NCI-H187 treated with DMSO at 0.1 percent for 48 hours (cell line): ENCODE measurements at places on chromosomes 4 and X.

- DNase-seq, result no peak
Observed at GRCh38 chr4:17109126-17109525, 210.7 kb upstream of the LDB2 start.

- no peak for DNase-seq
Observed at GRCh38 chr4:6491235-6491634, 18.8 kb upstream of the PPP2R2C start.

DNA sequence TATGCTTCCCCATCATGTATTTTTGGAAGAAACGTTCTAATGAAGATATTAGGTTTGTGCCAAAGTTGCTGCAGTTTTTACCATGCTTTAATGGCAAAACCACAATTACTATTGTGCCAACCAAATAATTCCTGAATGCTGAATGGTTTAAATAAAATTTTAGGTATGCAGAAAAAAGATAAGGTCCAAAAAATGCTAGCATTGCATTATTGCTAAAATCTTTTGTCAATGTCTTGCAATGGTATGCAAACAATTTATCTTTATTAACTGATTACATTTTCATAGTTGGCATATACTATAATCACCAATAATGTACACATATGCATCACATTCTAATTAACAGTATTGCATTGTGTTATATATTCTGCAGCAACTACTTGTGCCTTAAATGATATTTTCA, 1657.4 kb upstream of the IGFBP7 start:
- DNase-seq, result no peak

DNA sequence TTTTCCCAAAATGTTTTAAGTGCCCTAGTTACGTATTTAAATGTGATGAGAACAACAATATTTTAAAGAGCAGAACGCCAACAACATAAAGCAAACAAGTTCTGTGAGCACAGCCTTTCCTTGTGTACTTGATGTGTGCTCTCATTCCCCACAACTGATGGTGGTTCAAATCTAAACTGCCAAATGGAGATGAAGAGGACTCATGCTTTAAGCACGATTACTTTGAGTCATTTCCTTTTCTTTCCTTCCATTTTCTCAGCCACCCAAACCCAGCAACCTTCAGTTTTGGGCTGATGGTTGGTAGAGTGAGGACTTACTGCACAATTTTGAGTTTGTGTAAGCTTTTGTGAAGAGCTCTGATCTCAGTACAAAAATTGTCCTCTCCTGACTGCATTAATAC, 1.7 kb downstream of the NSD2 start:
- no peak for DNase-seq

GRCh38 chr4:184664445-184665210, 15.1 kb downstream of the PRIMPOL start:
- no peak for DNase-seq

GRCh38 chr4:95761871-95762270, 78.0 kb upstream of the PDHA2 start:
- DNase-seq, result no peak

DNA sequence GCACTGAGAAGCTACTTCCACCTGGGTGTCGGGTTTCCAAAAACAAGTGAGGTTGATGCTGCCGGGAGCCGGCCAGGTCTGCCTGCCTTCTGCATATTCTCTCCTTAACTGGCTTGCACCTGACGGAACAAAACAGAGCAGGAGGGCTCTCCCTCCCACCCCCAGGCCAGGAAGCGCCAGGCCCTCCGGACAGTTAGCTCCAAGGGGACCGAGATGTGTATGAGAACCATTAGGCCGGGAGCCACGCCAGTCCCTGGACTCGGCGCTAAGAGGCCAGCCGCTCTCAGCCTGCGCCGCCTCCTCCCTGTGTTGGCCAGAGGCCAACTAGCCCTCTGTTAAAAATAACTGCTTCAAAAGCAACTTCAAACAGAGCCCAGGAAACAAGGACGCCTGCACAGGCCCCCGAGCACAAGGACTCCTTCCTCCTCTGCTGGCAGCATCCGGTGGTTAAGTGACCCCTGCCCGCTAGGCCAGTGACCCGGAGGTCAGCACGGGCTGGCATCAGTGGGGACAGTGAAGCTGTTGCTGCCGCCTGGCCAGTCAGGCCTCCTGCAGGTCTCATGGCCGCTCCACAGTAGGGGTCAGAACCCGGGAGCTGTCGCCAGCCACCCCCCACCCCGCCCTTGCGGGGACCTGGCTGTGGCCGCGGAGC, 107.9 kb downstream of the ABLIM2 start:
- peak; percentile 73 for DNase-seq

DNA sequence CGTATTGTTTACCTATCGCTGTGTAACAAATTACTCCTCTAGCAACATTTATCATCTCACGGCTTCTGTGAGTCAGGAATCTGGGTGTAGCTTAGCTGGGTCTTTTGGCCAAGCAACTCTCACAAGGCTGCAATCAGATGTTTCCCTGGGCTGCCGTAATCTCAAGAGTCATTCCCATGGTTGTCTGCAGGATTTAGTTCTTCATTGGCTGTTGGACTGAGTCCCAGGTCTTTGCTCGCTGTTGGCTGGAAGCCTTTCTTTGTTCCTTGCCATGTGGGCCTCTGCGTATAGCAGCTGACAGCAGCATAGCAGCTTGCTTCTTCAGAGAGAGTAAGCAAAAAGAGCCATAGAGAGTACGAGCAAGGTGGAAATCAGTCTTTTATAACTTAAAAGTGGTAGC, 16.8 kb downstream of the POLR2B start:
- DNase-seq, result no peak

- DNase-seq, result no peak
Observed at GRCh38 chr4:8844976-8845690, 26.5 kb downstream of the HMX1 start.

- DNase-seq, result no peak
Observed at GRCh38 chrX:117860517-117860916, 256.1 kb downstream of the KLHL13 start.

DNA sequence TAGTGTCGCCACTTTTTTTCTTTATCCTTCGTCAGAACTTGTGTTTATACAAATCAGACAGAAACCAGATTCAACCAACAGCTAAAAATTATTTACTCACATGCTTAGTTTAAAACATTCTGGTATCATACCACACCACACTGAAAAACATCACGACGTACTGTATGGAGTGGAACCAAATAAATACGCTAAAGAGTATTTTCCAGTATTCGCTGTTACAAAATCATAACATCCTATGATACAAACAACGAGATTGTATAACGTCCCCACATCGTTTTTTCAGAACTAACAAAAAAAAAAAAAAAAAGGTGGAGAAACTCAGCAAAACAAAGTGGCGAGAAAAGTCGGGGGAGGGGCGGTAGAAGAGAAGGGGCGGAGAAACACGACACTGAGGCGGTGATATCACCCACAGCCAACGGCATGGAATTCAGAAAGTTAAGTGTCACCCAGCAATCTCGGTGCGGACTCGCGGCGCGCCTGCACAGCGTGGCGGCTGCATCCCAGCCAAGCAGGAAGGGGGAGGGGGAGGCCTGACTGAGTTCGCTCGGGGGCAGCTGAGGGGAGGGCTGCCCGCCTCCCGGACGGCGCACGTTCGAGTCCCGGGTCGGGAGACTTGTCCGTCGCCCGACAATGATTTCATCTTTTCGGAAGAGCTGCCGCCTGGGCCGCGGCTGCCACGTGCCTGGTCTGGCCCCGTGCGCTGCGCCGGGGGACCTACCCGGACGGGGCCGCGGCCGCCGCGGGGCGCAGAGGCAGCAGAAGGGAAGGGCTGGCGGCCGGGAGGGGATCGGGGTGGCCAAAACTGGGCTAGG, 920 bp downstream of the SETD7 start:
- DNase-seq, result peak; percentile 14

GRCh38 chrX:42577936-42578470, 200.0 kb downstream of the PPP1R2C start:
- DNase-seq, result no peak

GRCh38 chr4:185998791-185999190, 70.2 kb upstream of the TLR3 start:
- peak; percentile 41 for DNase-seq

DNA sequence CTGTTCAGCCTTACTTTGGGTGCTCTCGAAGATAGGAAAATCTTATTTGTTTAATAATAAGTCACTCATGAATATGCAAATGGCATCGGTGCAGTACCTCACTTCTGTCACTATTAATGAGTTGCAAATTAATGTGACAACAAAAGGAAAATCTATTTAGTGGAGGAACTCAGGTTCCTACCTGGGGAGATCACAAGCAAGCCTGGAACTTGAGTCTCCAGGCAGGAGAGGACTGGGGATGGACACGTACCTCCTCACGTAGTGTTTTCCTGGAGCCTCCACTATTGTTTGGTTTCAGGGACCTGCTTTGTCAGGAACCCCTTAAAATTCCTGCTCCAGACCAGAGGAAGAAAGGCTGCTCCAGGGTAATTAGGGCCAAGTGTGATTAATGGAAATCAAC, 82.1 kb downstream of the BCOR start:
- no peak for DNase-seq

- no peak for DNase-seq
Observed at GRCh38 chrX:46165411-46165810, 379.8 kb downstream of the ZNF674 start.

DNA sequence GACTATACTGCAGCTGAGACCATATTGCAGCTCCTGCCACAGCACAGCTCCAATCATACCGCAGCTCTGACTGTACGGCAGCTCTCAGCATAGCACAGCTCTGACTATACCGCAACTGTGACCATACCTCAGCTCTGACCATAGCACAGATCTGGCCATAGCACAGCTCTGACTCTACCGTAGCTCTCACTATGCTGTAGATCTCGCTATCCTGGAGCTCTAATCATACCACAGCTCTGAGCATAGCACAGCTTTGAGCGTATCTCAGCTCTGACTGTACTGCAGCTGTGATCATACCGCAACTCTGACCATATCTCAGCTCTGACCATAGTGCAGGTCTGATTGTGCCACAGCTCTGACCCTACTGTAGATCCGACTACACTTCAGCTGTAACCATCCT, 139.2 kb downstream of the ASMT start:
- DNase-seq, result no peak

- DNase-seq, result no peak
Observed at GRCh38 chr4:156439576-156440200, 486.0 kb upstream of the CTSO start.

- DNase-seq, result no peak
Observed at GRCh38 chr4:165715989-165716388, 157.0 kb upstream of the TLL1 start.

DNA sequence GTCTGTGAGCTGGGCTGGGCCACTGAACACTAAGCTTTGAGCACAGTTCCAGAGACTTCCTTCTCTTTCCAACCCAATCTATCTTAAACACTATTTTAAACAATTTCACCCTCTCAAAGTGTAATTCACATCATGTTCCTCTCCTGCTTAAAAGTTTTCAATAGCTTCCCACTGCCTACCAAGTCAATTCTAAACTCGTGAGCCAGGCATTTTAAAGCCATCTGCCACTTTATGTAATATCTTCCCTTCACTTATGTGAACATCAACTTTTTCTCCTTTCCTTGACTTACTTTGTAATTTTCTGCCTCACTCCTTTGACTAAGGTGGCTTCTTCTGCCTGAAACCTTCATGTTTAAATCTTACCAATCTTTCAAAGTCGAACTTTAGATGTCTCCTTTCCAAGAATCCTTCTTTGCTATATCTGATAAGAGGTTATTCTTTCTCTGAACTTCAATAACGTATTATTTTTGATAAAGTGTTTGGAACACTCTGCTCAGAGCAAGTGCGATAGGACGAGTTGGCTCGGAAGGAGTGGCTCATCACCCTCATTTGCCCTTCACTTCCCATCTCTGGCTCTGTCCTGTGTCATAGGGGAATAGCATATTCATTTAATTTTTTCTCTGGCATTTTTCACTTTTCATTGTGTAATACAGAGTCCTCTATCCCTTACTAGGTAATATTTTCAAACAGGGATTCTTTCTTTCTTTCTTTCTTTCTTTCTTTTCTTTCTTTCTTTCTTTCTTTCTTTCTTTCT, 13.0 kb upstream of the SPARCL1 start:
- no peak for DNase-seq

DNA sequence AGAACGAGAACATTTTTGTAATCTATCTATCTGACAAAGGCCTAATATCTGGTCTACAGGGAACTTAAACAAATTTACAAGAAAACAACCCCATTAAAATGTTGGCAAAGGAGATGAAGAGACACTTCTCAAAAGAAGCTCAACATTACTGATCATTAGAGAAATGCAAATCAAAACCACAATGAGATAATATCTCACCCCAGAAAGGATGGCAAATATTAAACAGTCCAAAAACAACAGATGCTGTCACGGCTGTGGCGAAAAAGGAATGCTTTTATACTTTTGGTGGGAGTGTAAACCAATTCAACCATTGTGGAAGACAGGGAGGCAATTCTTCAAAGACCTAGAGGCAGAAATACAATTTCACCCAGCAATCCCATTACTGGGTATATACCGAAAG, 2284.8 kb downstream of the ARAP2 start:
- DNase-seq, result no peak

- no peak for DNase-seq
Observed at GRCh38 chr4:5995901-5996623, 22.2 kb downstream of the C4orf50 start.

DNA sequence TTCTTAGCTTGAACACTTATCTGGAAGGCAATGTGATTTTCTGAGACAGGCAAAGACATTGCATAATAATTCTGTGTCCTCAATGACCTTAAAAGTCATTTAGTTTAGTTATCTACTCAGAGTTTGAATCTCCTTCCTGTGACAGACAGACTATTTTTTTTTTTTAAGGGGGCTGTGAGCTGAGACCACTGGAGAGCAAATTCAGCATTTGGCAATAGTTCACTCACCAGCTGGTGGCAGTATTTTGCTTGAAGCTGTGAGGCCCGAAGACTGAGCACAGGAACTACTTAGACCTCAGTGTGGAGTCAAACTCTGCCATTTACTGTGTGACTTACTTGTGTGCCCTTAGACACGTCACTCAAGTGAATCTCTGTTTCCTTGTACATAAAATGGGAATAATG, 22.9 kb upstream of the CPE start:
- DNase-seq, result no peak

DNA sequence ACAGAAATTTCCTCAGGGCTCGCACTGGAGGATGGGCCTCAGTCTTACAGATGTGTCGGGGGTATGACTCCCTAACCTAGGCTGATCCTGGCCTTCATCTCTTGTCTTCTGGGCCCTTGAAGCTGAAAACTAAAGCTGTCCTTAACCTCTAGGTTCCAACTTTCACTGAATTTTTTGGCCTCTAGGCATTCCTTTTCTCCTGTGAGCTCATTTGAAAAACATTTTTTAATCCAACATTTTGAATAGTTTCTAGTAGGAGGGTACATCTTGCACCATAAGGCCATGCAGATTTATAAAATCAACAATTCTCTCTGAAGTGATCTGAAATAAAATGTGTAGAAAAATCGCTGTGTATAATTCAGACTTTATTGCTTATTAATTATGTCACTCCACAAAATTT, 19.7 kb downstream of the RWDD4 start:
- DNase-seq, result no peak

GRCh38 chrX:16786139-16786790, at the start of gene TXLNG:
TXLNG (plus strand) TSS chrX:16786466; CDS start chrX:16786488, 22 bp downstream.
- peak; percentile 92 for DNase-seq
